SK-N-SH treated with all-trans-retinoic acid at 6 μM for 48 hours (cell line): ENCODE measurements at places on chromosomes 16 and 17.

- no peak for ATAC-seq
Observed at GRCh38 chr17:36748272-36748671, 146.9 kb downstream of the MRM1 start.

GRCh38 chr16:19735074-19735867 lies 17.2 kb downstream of the IQCK start:
- no peak for ATAC-seq

- peak; percentile 75 for ATAC-seq
Observed at GRCh38 chr17:82424001-82424862, 5.8 kb upstream of the OGFOD3 start.

DNA sequence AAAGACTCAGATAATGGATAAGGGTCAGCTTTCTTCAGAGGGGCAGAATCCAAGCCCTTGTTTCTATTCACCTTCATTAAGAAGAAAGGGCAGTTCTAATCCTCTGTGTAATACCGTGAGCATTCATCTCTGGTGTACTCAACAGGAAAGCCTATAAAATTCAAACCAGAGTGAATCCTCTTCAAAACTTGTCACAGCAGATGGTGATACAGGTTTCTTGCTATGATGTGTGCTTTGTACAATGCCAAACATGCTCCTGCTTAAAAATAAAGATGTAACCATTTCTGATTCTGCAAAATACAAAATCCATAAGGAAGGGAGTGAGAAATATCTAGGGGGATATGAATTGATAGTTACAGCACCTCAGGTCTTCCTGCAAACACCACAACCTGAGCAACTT lies 49.7 kb downstream of the CYTH1 start:
- no peak for ATAC-seq

DNA sequence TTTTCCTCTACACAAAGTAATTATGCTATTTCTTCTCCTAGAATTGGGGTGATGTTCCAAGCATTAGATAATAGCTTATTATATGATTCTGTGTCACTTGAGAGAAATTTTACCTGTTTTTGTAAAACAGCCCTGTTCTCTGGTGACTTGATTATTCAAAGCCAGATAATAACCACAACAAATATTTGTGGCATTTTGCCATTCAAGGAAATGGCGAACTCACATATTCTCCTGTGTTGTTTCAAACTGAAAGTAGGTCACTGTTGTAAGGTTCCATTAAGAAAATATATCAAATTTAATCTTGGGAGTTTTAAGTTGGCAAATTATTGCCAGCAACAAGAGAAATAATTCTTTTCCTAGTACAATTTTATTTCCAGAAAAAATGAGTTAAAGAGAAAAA lies 124.8 kb downstream of the STXBP4 start:
- peak; percentile 34; the same call in 1 of the 3 replicates for ATAC-seq

DNA sequence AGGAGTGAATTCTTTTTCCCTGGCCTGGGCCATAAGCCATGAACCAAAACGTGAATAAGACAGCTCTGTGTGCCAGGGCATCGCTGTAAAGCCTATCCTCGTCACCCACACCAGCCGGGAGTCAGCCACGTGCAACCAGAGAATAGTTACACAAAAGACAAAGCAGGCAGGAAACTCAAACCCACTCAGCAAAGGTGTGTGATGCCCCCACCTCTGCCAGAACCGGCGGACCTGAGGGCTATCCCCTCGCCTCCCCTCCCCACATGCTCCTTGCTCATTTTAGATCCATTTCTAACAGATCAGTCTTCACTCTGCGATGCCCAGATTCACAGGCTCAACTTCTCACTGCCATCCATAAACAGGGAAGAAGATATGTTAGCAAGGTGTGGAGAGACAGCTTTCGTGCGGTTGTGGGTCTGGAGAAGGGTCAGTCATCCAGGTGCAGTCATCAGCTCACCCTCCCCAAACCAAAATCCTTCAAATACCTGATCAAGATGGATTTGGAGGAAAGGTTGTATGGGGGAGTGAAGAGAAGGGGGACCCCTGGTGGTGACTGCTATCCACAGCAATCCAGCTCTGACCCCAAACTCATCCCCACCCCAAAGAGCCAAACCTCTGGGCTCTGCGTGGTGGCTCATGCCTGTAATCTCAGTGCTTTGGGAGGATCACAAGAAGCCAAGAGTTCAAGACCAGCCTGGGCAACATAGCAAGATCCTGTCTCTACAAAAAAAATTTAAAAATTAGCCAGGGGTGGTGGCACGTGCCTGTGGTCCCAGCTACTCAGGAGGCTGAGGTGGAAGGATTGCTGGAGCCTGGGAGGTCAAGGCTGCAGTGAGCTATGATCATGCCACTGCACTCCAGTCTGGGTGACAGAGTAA lies 219.2 kb downstream of the C16orf78 start:
- peak; percentile 75 for ATAC-seq

DNA sequence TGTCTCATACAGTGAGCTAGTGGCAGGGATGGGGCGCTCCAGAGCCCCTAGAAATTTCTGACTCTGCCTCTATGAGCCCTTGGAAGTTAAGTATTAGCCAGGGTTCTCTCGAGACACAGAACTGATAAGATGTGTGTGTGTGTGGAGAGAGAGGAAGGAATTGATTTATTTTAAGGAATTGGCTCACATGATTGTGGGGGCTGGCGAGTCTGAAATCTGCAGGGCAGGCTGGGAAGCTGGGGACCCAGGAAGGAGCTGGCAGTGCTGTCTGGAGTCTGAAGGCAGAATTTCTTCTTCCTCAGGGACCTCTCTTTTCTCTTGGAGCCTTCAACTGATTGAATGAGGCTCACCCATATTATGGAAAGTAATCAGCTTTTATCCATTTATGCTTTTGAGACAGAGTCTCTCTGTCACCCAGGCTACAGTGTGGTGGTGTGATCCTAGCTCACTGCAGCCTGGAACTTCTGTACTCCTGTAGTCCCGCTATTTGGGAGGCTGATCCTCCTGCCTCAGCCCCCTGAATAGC lies 16.8 kb downstream of the LRRC75A start:
- no peak for ATAC-seq

DNA sequence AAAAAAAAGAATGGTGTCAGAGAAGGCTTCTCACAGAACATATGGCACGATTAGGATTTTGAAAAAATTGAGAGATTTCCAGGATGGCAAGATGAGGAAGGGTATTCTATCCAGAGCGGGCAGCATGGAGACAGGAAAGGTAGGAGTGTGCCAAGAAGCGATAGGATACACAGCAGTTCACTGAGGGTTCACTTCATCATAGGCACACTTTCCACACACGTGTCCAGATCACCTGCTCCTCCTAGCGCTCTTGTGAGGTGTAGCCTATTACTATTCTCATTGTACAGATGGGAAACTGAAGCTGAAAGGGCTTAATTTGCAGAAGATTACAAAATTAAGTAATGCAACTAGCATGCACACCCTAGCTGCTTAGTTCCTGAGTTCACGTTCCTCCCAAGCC lies 6.2 kb upstream of the ELAC2 start:
- ATAC-seq: peak; percentile 42

GRCh38 chr17:81364278-81365147 lies 30.7 kb upstream of the BAHCC1 start:
- ATAC-seq: no peak

DNA sequence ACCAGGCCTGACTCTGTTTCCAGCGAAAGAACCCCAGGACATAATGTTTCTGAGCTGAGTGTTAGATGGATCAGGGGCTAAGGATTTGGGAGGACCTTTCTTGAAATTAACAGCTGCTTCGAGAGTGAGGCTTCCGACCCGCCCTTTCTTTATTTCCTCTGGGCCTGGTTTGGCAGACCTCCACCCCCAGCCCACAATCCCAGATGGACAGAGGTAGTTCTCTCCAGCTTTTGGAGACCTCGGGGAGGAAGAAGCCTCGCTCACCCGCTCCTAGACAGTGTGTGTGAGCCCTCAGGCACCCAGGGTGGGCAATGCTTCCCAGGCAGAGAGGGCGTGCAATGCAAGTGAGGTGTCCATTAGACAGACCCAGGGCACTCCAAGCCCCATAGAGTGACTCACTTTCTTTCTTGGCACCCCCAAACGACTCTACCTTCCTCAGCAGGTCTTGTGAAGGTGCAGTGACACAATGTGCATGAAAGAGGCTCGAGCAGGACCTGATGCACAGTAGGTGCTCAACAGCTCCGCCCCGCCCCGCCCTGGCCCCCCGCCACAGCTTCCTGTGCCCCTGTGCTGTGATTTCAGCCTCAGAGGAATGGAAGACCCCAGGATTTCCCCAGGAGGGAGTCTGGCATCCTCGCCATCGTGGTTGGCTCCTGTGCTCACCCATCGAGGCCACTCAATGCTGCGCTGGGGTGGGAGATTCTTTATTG lies 50.7 kb upstream of the TOB1 start:
- ATAC-seq: no peak

DNA sequence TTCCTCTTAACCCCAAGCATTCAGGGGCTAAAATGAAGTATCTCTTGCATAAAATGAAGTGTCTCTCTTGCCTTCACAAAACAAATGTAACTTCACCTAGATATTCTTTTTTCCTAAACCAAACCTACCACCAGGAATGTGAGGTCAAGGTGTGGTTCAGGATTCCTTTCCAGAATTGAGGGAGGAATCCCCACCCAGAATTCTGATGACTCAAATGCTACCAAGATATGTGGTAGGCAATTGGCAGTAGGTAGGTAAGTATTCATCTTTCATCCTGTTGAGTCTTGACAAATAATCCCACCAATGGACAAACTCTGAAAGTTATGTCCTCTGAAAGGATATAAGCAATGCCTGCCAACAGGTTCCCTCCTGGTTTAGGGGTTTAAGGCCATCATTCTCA lies 26.2 kb downstream of the TRIM16 start:
- ATAC-seq: no peak

DNA sequence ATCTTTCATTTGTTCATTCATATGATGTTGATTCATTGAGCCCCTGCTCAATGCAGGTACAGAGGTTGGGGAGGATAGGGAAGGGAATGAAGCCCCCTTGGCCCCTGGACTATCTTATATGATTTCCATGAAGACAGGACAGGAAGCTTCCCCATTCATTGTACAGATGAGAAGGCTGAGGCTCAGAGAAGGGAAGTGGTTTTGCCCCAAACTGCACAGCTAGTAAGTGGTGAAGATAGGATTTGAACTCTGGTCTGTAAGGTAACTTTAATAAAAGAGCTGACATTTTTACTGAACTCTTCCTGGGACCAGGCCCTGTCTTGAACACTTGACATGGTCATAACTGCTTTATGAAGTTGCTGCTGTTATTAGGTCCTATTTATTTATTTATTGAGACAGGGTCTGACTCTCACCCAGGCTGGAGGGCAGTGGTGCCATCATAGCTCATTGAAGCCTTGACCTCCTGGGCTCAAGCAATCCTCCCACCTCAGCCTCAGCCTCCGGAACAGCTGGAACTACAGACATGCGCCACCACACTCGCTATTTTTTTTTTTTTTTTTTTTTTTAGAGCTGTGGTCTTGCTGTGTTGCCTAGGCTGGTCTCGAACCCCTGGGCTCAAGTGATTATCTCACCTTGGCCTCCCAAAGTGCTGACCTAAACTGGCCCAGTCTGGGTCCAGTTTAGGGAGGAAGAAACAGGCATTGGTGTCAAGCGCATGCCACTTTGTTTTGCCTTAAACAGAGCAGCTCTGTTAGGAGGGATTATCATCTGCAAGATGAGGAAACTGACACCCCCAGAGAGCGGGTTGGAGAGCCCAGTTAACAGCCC lies 5.0 kb downstream of the CTF1 start:
- no peak for ATAC-seq

- peak; percentile 55; the same call in 1 of the 3 replicates for ATAC-seq
Observed at GRCh38 chr16:14202697-14203096, 131.6 kb downstream of the MRTFB start.

- ATAC-seq: no peak
Observed at GRCh38 chr16:12724226-12724625, 79.5 kb downstream of the CPPED1 start.

GRCh38 chr17:2138761-2139160 lies 83.9 kb downstream of the HIC1 start:
- peak; percentile 87 for ATAC-seq

DNA sequence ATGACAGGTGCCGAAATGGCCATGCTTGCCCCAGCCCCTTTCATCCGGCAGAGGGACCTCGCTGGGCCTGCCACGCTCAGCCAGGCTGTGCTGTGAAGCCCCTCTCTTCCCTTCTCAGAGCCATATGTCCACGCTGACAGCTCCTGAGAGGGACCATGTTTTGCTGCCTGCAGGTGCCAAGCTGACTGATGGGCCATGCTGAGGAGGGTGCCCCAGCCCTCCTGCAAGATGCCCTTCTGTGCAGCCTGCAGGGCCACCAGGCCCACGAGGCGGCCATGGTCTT lies 33.1 kb upstream of the CDH15 start:
- no peak for ATAC-seq

DNA sequence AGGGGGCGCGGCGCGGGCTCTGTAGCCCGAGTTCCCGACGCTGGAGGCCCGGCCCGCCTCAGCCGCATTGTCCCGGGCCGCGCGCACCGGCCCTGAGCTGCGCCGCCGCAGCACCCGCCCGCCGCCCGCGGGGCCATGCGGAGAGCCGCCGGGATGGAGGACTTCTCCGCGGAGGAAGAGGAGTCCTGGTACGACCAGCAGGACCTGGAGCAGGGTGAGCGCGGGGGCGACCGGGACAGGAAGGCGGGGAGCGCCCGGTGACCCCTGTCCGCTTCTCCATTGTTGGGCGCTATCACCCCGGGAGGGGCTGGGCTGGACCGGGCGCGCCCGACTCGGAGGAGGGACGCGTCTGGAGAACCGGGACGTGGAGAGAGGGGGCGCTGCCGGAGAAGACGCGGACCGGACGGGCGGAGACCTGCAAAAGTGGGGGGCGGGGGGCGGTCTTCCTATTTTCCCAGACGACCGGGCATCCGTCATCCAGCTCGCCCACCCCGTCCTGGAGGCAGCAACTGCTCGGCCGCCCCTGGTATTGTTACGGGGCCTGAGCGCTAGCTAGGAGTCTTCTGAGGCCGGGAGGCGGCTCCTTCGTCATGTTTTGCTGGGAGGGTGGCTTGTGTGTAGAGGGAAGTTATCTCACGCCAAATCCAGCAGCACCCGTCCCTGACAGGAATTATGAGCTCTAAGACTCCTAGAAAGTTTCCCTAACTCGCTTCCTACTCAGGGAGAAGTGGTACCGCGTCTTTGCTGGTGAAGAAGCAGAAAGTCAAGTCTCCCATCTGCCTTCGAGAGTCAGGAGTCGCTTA lies 678 bp downstream of the CDR2L start:
- peak; percentile 78 for ATAC-seq

DNA sequence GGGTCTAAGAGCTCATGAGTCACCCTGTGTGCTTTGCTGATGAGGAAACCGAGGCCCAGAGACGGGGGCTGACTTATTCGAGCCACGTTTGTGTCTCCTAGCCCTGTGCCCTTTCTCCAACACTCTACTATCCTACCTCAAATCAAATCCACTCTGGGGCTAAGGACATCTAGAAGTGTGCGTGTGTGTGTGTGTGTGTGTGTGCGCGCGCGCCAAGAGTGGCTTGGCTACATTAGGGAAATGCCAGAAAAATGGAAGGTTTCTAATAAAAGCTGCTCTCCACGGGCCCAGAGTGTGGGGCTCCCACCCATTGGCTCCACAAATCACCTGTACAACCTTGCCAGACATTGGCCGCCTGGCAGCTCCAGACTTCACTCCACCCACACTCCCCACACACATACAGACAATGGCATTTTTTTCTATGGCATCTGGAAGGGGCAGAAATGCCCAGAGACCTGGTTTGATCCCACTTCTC lies 30.3 kb upstream of the PHOSPHO1 start:
- ATAC-seq: peak; percentile 20; the same call in 2 of the 3 replicates
